Myometrial cell (primary cell): ENCODE measurements at places on chromosomes 1 and 21. TPM values are rescaled to one million over a fixed set of nuclear protein-coding genes. Genes with fewer than 3 reads are reported as not detected.

Gene FCRL2
- total RNA-seq: not detected in 2 replicates

Gene PRRX1
- total RNA-seq: 35.8 and 41.2 TPM in 2 replicates

Gene AGO3
- 7.4 and 9.2 TPM in 2 replicates for total RNA-seq

Gene LRRC71
- total RNA-seq: not detected in 2 replicates

Gene OR6N1
- total RNA-seq: not detected in 2 replicates

Gene TMEM81
- 0.29 and 3.2 TPM in 2 replicates for total RNA-seq

Gene TNNT2
- total RNA-seq: not detected in 2 replicates
